Sigmoid colon (tissue), 7 donors: ENCODE measurements at places on chromosomes 12 and 14. TPM values are rescaled to one million over a fixed set of nuclear protein-coding genes. Genes with fewer than 3 reads are reported as not detected.
A peak's percentile ranks its signal among the peaks of the same experiment; 100 is the strongest.

FAM216A gene
- total RNA-seq: 13.0 TPM

DNA sequence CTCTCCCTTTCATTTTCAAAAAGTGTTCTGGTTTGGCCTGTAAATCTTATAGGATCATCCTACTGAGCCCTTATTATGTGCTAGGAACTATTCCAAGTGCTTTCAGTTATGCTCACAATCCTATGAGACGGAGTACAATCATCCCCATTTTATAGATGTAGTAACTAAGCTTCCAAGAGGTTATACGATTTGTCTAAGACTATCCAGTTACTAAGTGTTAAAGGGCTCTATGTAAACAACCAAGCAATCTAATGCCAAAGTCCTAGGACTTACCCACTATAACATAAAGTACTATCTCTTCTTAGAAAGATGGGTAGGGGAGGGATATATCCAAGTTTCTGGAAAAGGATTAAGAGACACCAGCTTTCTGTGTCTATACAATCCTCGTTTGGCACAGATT is 6.7 kb downstream of the CFL2 start:
- no peaks in the 10 kb centered on the region for H3K36me3 ChIP-seq
- peak overlapping the region; percentile 99 for H3K27ac ChIP-seq
- H3K27me3 ChIP-seq: no peaks in the 10 kb centered on the region
- DNase-seq: no peak

DNA sequence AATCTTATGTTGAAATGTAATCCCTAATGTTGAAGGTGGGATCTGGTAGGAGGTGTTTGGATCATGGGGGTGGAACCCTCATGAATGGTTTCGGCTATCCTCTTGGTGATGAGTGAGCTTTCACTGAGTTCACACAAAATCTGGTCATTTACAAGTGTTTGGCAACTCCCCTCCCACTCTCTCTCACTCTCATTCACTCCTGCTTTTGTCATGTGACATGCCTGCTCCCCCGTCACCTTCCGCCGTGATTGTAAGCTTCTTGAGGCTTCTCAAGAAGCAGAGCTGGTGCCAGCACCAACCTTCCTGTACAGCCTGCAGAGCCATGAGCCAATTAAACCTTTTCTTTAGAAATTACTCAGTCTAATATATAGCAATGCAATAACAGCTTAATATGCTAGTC is 245.4 kb downstream of the BMP4 start:
- H3K4me1 ChIP-seq: no peaks in the 10 kb centered on the region
- H3K36me3 ChIP-seq: no peaks in the 10 kb centered on the region
- no peaks in the 10 kb centered on the region for H3K27me3 ChIP-seq
- no peak overlapping the region for H3K4me3 ChIP-seq
- H3K27ac ChIP-seq: no peak overlapping the region
- no peak for DNase-seq

CARMIL3 gene
- total RNA-seq: 3.3 TPM

DNA sequence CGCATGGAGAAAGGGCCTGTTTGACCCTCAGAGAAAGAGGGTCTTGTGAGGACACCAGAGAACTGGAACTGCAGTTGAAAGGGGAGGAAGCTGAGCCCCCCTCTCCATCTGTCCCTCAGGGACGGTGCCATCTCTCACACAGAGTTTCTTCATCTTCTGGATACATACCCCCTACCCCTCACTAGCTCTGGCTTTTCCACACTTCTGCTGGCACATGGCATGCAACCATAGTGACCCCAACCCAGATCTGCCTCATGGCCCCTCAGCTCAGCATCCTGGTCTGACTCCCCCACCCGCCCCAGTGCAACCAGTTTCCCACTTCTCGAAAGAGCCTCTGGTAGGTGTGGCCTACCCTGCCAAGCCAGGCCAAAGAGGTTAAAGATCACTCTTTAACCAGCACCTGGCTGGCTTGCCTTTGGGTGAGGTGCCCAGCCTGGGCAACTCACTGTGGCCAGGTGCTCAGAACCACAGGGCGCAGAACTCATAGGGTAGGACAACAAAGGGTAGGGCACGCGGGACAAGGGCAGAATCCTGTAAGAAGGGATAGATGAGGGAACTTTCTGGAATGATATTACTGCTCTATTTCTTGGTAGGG is 25.8 kb downstream of the GALNT16 start:
- DNase-seq: no peak
- H3K27me3 ChIP-seq: no peaks in the 10 kb centered on the region
- H3K36me3 ChIP-seq: no peaks in the 10 kb centered on the region

DNA sequence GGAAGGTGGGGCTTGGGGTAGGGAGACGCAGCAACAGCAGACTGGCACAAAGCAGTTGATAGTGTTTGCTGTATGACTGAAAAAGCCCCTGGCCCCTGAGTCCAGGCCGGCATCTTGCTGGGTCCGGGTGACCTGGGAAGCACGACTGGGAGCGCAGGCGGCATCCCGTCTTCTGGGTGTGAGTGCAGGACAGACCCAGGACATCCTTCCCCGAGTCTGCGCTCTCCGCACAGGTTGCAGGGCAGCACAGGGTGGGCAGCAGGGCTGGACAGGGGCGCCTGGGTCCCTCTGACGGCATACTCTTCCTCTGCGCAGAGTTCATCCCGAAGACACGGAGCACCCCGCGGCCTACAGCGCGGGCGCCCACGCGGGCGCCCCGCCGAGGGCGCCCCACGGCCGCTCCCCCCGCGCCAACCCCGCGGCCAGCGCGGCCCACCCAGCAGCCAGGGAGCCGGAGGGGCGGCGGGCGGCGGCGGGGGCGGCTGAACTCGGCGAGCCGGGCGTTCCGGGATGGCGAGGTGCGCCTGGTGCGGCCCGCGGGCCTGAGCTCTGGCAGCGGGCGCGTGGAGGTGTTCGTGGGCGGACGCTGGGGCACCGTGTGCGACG is 9.2 kb upstream of the CYP46A1 start:
- no peak for DNase-seq
- H3K27me3 ChIP-seq: no peaks in the 10 kb centered on the region
- H3K36me3 ChIP-seq: no peaks in the 10 kb centered on the region
- no peak overlapping the region for H3K27ac ChIP-seq
- no peak overlapping the region for H3K4me3 ChIP-seq
- H3K4me1 ChIP-seq: no peaks in the 10 kb centered on the region

SSPN gene
- 41.3 TPM for total RNA-seq

DNA sequence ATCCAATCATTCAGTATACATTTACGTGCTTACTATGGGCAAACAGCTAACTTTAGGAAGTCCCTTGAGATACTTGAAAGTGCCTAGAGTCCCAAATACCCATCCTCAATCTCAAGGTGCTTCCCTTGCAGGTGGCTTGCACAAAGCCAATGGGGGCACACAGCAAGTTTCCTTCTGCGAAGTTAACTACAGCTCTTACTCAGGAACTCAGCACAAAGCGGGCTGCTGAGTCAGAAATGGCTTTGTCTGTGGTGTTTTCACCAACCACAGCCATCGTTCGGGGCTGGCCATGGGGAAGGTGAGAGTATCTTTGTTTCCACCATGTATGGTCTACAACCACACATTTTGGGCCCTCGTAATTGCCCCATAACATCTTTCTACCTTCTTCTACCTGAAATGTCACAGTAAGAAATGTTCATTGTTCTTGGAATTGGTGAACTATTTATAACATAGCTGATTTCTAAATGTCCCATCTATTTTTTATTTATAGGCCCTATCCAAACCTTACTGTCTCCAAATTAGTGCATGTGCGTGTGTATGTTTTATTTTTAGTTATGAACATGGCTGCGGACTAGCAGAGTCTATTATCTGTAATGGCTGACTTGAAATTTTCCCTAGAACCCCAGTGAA is 13.9 kb downstream of the MFAP5 start:
- H3K27me3 ChIP-seq: no peaks in the 10 kb centered on the region
- no peak for DNase-seq
- no peaks in the 10 kb centered on the region for H3K4me1 ChIP-seq
- H3K4me3 ChIP-seq: no peak overlapping the region

KRT78 gene
- total RNA-seq: not detected

B4GALNT3 gene
- 0.14 TPM for total RNA-seq
